ENCODE measurements at places on chromosomes 7 and 10.
A peak's percentile ranks its signal among the peaks of the same experiment; 100 is the strongest.

DNA sequence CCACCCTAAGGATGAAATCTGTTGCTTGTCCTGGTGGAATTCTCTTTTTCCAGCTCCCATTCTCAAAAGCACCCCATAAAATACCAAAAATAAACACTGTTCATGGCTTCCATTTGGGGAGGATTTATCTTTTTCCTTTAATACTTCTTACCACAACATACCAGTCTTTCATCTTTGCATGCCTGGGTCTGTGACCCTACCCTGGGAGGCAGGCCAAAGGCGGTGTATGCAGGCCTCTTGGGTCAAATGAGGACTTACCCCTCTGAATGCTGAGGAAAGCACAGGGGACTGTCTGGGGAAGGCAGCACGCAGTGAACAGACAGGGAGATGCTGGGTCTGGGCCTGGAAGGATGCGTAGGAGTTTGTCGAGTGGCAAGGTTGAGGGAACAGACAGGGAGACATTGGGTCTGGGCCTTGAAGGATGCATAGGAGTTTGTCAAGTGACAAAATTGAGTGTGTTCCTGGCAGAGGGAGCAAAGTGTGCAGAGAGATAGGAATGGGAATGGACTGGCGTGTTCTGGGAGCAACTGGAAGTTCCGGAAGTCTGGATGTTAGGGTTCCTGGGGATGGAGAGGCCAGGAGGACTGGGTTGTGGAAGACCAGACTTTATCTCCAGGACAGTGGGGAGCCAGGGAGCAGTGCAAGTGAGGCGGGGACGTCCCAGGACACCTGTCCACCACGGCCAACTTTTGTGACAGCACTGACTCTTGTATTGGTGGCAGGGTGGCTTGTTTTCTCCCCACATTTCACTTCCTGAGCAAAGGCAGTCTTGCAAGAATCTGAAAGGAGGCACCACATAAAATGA lies 40.8 kb downstream of the MYL10 start:
- DNase-seq = no peak

DNA sequence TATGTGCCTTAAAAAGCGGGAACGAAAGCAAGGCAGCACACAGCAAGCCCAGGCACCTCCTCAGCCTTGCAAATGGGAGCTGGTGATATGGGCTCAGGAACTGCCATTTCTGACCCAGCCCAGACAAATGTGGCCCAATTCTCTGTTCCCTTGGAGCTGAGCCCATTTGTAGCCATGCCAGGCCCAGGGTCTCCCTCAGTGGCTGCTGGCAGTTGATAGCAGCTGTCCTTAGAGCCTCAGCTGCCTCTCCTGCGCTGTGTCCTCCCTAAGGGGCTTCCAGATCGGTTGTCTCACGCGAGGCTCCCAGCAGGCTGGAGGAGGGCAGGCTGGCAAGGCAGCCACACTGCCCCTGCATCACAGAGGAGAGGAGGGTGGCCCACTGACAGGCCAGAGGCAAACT lies 275.8 kb downstream of the KCNMA1 start:
- DNase-seq = no peak

DNA sequence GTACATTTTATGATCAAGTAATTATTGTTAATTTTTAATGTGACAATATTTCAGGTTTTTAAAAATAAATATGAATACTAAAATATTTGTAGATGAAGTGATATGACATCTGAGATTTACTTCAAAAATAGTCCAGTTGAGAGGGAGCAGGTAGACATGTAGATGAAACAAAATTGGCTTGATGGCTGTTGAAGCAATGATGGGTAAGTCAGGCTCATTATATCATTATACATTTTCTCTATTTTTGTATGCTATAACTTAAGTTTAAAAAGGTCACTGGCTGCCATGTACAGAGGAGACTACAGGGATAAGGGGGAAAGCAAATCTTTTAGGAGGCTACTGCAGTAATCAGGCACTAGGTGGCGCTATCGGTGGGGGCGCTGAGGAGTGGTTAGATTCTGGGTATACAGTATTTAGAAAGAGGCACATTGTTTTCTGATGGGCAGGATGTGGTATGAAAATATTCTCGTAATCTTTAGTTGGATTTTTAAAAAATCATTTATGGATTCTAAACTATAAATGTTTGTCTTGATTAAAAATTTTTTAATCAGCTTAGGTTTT lies 189.8 kb upstream of the IMMP2L start:
- DNase-seq = peak; percentile 77

GRCh38 chr7:27739301-27739908 lies 557 bp upstream of the TAX1BP1 start:
- DNase-seq = no peak

DNA sequence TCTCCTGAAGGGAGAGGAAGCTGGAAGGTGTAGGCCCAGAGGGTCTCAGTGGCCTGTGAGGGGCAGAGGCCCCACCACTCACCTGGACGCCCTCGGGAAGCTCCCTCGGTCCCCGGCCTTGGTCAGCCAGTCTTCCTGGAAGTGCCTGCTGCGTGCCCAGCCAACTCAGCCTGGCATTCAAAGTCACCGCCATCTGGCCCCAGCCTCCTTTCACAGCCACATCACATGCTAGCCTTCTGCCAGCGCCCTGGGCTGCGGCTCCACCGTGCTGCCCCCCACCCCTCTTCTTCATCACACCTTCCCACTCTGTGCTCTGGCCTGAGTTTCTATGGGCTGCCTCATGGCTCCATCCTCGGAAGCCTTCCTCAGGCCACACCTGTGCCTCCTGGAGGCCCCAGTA lies 98.0 kb downstream of the ZMIZ1 start:
- DNase-seq = no peak

DNA sequence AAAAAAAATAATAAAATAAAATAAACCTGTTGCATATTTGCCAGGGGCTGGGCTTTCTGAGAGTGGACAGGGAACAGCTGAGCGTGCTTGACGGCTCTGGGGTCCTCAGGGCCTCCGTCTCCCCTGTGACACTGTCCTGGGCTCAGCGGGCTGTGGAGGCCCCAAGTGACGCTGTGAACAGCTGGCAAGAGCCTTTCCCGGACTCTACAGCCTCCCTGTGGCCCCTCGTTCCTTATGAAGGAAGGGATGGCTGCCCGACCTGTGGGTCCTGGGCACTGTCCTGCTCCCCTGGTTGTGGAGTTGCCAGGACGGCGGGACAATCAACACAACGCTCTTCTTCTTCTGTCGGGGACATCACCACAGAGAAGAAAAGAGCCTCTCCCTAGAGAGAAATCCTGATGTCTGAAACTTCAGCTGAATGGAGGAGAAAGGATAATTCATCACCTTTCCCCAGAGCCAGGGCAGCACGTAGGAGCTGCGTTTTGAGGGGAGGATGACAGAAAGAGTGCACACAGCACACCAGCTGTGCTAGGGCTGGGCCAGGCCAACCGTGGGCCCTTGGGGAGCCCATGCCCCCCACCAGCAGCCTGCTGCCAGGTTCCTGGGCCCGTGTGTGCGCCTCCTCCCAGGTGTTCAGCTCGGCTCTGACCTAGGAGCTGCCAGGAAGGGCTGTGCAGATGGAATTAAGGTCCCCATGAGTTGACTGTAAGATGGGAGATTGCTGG lies 45.4 kb downstream of the RBM17 start:
- no peak for DNase-seq

DNA sequence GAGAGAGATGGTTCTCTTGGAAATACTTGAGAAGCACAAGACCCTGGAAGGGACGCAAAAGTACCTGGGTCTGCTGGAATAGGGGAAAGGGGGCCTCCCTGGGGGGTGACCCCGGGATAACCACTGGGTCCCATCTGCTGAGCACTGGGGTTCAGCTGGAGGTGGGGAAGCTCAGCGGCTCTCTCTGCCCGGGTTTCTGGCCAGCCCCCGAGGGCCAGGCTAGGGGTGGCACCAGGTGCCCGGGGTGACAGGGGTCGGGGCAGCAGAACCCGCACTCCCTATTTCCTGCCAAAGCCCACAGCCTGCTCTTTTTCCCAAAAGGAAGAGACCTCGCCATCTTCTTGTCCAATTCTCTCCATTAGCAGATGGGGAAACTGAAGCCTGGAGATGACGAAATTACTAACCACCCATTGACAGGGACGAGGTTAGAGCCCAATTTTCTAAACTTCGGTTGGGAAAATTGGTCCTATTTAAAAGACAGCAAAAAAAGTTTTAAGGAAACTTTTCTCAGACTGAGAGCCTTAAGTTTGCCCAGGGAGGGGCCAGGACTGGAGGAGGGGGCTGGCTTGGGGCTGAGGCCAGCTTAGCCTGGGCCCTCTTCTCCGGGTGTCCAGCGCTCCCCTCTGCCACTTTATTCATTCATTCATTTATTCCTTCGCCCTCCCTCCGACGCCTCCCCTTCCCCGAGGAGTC lies 17.8 kb upstream of the GATA3 start:
- DNase-seq = no peak

- no peak for DNase-seq
Observed at GRCh38 chr7:129144834-129145668, 544 bp downstream of the TSPAN33 start.

DNA sequence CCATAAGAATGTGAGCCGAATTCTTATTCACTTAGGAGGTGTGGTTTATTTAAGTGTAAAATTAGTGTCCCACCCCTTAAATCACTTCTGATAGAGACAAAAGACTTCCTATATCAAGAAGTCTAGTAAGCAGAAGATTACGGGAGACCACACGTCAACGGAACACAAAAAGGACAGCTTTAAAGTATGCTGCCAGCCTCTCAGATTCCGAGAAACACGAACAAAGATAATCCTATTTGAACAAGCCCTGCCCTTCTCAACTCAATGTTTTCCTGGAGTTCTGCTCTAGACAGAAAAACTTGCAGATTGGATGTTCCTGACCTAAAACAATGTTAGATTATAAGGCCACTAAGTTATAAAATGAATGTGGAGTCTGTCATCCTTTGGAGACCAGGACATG lies 4.9 kb upstream of the MCU start:
- DNase-seq = no peak

DNA sequence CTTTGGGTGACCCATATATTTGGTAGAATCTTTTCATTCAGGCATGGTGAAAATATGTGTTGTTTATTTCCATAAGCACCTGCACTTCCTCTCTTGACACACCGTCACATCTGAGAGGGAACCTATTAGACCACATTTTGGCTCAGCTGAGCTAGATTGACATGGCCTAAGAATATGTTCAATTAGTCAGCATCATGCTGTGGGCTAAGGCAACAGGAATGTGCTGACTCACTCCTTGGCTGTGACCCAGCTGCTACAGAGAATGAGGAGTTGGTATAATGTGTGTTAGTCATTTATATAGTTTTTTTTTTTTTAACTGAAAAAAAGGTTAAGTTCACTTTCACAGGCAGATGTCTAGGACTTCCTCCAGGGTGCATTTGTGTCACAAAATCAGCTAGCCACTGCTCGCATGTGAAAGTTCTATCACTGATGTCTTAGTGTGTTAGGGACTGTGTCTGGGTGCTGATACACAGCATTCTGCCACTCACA lies 180.6 kb downstream of the SEMA3E start:
- DNase-seq = peak; percentile 100

GRCh38 chr7:85730012-85730411 lies 543.2 kb upstream of the SEMA3D start:
- no peak for DNase-seq

DNA sequence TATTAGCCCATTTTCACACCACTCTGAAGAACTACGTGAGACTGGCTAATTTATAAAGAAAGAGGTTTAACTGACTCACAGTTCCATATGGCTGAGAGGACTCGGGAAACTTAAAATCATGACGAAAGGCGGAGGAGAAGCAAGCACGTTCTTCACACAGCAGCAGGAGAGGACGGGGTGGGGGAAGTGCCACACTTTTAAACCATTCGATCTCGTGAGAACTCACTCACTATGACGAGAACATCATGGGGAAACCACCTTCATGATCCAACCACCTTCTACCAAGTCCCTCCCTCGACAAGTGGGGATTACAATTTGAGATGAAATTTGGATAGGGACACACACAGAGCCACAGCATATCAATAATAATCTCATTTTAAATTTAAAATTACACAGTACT lies 80.2 kb downstream of the VWDE start:
- DNase-seq = no peak

DNA sequence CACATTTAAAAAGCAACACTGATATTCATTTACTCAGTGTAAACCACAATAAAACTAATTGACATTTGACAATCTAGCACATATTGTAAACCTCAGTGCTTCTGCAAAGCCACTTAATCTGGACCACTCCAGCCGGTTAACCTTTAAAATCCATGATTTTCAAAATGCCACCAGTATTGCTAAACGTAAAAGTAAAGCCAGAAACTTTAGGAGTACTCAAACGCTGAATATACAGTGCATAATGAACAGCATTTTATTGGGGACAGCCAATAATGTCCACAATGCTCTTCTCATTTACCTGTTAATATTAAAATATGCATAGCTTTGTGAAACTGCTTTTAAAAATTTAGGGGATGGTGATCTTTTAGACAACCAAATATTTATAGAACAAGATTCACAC lies 10.8 kb downstream of the HNRNPA2B1 start:
- no peak for DNase-seq

- DNase-seq = peak; percentile 24
Observed at GRCh38 chr7:123643495-123644441, 11.9 kb upstream of the LMOD2 start.

DNA sequence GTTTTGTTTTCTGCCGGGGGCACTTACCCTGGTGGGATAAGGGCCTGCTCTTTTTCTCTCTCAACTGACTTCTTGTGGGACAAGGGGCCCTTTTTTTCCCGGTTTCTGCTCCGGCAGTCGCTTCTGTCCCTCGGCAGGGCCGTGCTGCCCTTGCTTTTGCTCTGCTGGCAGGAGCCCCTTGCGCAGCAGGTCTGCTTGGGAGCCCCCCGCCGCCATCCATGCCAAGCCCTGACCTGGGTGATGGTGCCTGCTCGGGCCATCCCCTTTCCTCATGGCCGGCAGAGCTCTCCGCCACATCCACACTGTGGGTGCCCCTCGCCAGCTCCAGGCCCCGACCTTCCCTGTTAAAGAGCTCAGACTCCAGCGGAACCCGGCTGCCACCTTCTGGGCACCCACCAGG lies 47.0 kb upstream of the ZNF32 start:
- DNase-seq = no peak

DNA sequence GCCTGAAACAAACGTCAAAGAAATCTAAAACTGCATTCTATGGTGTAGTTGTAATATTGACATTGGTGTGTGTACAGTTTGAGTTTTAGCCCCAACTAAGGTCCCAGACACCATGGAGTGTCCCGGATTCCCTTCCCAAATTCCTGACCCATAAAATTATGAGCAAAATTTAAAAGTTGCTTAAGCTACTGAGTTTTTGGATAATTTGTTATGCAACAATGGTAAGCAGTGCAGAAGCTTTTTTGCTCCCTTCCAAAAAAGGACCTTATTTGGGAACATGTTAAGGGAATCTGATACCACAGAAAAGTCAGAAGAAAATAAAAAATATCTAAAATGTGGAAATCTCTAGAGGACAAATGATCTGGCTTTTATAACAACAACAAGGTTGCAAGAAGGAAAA lies 63.3 kb upstream of the KMT2E start:
- no peak for DNase-seq

- no peak for DNase-seq
Observed at GRCh38 chr7:77330169-77330882, 85.8 kb downstream of the GSAP start.

- no peak for DNase-seq
Observed at GRCh38 chr10:60714233-60714632, 64.0 kb upstream of the CDK1 start.

GRCh38 chr7:112411186-112411795 lies 39.0 kb upstream of the IFRD1 start:
- DNase-seq = peak; percentile 54

- DNase-seq = no peak
Observed at GRCh38 chr10:3264161-3264761, 91.7 kb upstream of the PITRM1 start.

GRCh38 chr10:49299816-49300139 lies 808 bp downstream of the C10orf71 start:
- DNase-seq = no peak

Measured in ACHN (cell line).